MM.1S (cell line): ENCODE measurements at places on chromosomes 12 and 14.

- DNase-seq, result no peak
These were observed 79.1 kb downstream of the HEATR5A start for GRCh38 chr14:31341280-31341679.

- DNase-seq, result no peak
These were observed 265.6 kb upstream of the GARIN6 start for GRCh38 chr12:99381992-99382391.

GRCh38 chr12:53659011-53659551 is 16.8 kb downstream of the ATP5MC2 start:
- no peak for DNase-seq

DNA sequence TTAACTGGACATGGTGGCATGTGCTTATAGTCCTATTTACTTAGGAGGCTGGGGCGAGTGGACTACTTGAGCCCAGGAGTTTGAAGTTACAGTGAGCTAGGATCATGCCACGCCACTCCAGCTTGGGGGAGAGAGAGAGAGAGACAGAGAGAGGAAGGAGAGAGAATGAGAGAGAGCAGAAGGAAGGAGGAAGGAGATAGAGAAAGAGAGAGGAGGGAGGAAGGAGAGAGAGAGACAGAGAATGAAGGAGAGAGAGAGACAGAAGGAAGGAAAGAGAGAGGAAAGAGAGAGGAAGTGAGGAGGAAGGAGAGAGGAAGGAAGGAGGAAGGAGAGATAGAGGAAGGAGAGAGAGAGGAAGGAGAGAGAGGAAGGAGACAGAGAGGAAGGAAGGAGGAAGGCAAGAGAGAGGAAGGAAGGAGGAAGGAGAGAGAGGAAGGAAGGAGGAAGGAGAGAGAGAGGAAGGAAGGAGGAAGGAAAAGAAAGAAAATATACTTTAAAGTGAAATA is 93.5 kb upstream of the PTPRB start:
- no peak for DNase-seq

GRCh38 chr12:47903927-47904712 is 674 bp downstream of the VDR start:
- peak; percentile 63 for DNase-seq

DNA sequence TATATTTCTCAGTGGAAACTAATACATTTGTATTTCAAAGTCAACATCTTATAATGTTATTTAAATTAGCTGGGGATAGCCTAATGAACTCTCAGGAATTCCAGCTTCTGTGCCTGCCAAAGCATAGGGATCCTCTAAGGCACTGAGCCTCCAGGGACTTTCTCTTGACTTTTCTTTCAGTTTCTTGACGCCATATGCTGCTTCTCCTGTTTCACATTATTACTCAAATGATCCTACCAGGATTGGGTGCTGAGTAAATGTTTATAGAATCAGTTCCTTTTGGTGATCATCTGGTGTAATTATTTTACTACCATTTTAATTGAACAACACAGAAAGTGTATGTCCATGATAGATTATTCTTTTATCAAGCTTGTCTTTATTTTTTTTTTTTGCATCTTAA is 7.9 kb downstream of the METTL25 start:
- no peak for DNase-seq

DNA sequence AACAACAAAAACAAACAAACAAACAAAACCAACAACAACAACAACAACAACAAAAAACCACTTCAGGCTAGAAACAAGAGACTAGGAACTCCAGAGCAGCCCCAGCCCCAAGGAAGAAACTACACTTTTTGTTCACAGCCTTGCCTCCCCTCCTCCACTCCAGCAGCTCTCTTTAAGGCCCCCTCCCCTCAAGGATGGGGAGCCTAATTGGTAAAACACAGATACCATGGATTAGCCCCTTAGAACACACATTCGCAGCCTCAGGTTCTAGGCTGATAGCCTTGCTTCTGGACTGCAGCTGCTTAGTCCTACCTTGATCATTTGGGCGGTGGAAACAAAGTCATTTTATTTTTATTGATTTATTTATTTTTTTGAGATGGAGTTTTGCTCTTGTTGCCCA is 11.9 kb upstream of the AVIL start:
- DNase-seq, result no peak

DNA sequence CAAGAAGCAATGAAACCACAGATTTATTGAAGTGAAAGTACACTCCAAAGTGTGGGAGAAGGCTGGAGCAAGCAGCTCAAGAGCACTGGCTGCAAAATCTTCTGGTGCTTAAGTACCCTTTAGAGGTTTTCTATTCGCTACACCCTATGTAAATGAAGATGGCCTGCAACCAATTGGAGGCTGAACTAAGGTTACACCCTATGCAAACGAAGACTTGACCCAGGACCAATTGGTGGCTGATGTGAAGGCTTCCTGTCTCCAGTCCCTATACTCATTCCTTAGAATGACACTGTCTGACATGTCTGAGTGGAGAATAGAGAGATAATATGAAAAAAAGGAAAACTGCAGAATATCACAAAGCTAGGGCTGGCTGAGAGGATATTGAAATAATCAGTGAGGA is 57.2 kb downstream of the ALG10B start:
- DNase-seq, result no peak

- no peak for DNase-seq
These were observed 663.8 kb downstream of the C12orf50 start for GRCh38 chr12:87365423-87365822.

- no peak for DNase-seq
These were observed 211.9 kb upstream of the LHX5 start for GRCh38 chr12:113683574-113683973.

DNA sequence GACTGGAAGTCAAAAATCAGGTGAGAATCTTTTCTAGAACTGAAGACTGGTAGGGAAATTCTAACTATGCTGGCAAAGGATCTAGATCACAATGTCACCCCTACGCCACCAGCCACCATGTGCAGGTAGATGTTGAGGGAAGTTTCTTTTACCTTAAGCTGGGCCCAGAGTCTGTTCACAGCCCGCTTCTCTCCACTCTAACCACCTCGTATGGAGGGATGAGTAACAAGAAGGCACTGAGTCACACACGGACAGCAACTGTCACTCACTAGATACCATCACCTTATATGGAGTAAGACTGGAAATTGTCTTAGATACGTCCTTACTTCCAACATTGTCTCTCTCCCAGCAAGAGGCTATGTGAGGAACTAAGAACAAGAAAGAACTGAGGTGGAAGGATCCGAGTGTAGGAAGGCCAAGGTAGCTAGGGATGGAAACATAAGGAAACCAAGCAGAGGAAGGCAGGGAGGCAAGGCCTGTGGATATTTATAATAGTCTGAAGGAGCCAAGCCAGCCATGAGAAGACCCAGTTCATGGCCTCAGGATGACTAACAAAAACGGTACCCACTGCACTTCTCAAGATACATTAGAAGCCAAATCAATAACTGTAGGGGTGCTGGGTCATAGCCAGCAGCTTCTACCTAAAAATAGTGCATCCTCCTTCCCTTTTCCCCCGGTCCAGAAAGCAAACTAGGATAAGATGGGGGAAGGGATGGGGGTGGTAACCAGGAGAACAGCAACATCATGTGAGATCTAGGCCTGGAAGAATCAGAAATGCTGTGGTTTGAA is 15.5 kb downstream of the REM2 start:
- no peak for DNase-seq

GRCh38 chr12:11773889-11774677 is 124.6 kb downstream of the ETV6 start:
- DNase-seq, result no peak

GRCh38 chr14:50453869-50454268 is 57.2 kb upstream of the CDKL1 start:
- DNase-seq, result no peak

- no peak for DNase-seq
These were observed 116.3 kb upstream of the PRICKLE1 start for GRCh38 chr12:42705863-42706262.

- DNase-seq, result no peak
These were observed 19.4 kb downstream of the ALDH6A1 start for GRCh38 chr14:74064883-74065282.

GRCh38 chr14:90848944-90849731 is 32.9 kb upstream of the TTC7B start:
- no peak for DNase-seq

DNA sequence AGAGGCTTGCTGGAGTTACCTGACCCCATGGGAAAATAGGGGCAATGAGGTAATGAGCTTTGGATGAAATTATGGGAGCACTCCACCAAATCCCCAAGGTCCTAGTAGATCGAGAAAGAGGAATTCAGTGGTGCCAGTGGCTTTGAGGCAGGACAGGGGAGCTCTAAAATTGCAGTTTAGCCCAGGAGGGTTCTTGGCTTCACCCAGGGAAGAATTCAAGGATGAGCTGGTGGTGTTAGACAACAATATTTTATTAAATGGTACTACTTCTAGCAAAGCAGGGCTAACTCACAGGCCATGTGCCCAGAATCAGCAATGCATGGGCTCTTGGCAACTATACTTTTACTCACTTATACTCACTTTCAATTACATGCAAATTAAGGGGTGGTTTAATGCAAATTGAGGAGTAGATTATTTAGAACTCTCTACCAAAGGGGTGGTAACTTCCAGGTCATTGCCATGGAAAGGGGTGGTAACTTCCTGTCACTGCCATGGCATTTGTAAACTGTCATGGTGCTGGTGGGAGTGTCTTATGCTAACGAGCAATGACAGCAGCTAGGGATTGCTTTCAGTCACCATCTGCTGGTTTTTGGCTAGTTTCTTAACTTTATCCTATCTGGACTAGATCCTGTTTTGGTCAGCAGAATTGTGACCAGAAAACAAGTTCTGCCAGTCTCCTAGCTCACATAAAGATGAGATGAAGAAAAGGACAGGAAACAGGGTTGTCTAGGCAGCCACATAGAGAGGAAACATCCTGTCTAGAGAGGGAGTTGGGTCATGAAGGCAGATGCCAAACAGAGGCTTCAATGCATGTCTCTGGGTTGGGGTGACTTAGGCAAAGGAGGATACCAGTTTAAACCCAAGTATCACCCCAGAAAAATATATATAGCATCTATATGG is 64.7 kb downstream of the ZNF641 start:
- peak; percentile 60 for DNase-seq

- no peak for DNase-seq
These were observed 51.7 kb upstream of the CCDC196 start for GRCh38 chr14:66434464-66434863.

DNA sequence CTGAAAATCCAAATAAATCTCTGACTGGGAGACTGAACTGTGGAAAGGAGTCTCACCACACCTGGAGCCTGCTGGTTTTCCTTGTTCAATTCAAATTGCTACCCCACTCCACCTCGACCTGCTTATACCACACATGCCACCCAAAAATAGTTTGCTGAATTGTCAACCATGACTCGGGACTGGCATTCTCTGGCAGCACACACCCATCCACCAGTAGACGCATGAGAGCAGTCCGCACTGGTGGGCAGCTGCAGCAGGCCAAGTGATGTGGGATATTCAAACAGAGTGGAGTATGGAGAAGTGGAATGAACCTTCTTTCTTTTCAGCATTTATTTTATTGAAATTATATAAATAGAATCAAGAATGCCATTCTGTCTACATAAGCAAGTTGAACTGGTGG is 38.7 kb upstream of the SYCP3 start:
- DNase-seq, result no peak

DNA sequence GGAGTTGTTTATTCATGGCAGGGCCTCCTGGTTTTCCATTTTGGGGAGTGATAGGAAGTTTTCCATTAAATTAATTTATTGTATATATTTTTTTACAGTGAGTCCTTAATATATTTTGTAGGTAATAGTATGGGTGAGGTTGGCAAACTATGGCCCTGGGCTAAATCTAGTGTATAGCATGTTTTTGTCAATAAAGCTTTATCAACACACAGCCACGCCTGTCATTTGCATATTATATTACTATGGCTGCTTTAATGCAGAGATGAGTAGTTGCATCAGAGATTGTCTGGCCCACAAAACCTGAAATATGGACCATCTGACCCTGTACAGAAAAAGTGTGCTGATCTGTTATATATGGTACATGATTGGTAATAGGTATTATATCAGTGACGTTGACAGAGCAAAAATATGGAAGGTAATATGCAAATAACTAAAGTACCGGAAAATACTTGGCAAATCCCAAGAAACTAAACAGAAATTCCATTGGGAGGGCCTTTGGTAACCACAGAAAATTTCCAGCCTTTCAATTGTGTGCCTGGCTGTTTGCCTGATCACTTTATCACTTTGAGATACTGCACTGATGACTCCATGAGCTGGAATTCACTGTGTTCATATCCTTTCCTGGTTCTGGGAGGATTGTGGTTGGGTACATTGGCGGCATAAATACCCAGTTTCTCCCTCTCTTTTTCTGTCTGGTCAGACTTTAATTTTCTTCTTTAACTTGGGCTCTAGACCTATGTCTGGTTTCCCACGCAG is 61.7 kb upstream of the RFLNA start:
- no peak for DNase-seq

DNA sequence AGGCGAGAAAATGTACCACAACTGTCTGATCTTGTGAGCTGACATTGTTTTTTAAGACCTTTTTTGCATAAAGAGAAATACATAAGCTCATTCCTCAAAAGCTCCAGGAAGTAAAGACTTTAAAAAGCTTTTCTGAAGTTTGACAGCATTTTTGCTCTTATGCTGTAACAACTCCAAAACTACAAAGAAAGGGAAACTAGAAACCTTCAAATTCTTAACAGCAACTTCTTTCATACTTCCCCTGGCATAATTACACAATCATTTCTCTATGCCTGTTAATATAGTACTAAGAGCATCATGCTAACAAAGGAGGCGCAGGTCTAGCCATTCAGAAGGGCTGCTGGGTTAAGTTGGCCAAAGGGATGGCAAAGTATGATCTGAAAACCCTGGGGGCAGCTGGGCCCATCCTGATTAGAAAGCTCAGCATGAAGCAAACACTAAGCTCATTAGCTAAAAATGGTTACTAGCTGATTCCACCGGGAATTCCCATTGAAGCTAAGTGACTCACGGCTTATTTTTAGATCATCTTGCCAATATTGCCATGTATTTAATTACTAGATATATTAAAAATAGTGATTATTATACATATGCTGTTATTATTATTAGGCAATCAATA is 26.1 kb upstream of the ANP32D start:
- no peak for DNase-seq
